ENCODE measurements at places on chromosomes 13 and 19.

DNA sequence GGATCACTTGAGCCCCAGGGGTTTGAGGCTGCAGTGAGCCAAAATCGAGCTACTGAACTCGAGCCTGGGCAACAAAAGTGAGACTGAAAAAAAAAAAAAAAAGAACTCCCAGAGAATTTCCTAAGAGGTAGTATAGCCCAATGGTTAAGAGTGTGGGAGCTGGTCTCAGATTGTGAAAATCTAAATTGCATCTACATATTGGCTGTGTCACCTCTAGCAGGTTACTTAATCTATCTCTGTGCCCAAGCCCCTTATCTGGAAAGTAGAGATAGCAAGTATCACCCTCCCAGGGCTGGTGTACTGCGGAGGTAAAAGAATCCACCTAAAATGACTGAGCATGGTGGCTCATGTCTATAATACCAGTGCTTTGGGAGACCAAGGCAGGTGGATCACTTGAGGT is 3.7 kb upstream of the PLAUR start:
- no peak for DNase-seq

DNA sequence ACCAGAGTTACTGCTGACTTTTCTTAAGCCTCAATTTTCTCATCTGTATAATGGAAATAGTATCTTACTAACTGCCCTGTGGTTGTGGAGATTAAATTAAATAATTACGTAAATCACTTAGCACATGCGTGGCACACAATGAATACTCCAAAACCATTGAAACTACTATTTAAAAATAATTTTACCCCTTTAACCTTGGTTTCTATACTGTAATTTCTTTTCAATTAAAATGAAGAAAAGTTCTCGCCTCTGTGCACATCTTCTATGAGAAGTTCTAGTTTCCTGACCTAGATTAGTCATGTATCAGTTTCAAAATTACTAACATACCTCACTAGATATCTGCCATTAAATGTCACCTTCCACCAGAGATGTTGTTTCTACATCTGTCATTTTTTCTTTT is 5.7 kb downstream of the SLITRK1 start:
- DNase-seq = no peak

DNA sequence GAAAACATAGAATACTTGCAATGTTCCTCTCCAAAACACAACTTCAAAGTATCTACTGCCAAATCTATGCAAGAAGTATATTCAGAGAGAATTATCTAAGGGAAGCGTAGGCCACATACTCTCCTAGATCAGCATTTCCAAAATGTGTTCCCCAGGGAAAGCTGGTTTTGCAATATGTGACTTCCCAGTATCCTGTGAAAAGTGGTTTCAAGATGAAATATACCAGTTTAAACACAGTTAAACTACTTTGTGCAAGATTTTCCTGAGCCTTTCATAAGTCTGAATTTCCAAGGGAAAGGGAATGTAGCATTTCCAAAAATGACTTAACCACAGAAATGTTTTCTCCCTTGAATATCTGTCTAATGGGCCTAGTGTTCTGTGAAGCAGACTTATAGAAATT is 7.6 kb downstream of the STARD13 start:
- no peak for DNase-seq

DNA sequence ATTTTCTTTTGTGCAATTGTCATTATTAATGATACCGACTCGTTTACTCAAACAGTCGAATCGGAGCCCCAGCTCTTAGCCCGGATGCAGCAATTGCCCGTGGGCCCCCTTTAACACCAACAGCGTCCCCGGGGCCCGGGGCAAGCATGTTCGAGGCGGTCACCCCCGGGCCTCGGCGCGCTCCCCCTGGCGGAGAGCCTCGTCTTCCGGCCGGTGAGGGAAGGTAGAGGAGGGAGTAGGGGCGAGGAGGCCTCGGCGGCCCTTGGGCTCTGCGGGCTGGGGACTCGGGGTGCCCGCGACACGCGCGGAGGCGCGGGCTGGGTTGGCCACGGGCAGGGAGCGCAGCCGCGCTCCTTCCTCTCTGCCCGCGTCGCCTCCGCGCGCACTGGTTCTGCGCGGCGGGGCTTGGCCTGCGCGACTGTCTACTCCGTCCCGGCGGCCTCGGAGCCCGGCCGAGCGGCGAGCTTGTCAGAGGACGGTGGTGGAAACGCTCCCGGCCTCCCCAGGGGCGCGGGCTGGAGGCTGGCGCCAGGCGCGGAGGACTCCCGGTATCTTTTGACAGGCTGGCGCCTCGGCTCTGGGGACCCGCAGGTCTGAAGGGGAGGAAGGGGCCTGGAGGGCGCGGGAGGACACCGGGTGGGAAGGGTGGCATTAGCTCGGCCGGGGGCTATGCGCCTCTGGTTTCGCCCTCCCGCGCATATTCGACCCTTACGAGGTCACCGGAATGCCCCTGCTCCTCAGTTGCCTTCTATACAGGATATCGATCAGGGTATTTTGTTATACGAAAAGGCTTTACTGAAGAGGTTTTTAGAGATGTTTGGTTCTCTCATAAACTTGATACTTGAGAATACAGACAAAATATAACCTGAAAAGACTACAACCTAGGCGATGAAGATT is 1.5 kb downstream of the BIVM start:
- peak; percentile 84 for DNase-seq

DNA sequence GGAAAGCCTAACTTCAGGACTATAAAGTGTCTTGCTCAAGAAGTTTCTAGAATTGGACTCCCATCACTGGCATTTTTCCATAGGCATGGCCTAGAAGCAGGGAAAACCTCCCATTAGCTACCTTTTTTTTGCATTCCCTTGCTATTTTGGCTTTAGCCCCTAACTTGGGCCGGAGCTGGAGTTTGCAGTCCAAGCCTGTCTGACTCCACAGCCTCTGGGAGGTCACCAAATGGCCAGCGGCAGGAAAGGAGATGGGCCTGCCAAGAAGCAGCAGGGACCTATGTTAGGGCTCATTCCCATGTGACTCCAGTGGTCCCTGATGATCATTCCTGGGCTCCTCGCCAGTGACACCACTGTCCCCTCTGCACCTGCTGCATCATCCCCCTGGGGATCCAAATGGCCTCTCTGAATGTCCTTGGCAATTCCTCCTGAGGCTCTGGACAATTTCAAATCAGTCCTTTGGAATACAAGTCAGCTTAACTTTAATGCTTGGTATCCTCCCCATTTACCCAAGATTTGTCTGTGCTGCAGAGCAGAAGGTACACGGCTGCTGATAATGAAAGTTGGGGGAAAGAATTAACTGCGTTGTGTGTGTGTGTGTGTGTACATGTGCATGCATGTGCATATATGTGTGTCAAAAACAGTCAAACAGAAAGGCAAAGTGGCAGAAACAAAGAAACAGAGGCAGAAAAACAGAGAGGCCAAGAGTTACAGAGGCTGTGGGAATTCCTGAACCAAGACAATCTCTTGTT is 69.8 kb upstream of the SERP2 start:
- DNase-seq = no peak

GRCh38 chr13:43009506-43009905 is 13.9 kb upstream of the DNAJC15 start:
- no peak for DNase-seq

DNA sequence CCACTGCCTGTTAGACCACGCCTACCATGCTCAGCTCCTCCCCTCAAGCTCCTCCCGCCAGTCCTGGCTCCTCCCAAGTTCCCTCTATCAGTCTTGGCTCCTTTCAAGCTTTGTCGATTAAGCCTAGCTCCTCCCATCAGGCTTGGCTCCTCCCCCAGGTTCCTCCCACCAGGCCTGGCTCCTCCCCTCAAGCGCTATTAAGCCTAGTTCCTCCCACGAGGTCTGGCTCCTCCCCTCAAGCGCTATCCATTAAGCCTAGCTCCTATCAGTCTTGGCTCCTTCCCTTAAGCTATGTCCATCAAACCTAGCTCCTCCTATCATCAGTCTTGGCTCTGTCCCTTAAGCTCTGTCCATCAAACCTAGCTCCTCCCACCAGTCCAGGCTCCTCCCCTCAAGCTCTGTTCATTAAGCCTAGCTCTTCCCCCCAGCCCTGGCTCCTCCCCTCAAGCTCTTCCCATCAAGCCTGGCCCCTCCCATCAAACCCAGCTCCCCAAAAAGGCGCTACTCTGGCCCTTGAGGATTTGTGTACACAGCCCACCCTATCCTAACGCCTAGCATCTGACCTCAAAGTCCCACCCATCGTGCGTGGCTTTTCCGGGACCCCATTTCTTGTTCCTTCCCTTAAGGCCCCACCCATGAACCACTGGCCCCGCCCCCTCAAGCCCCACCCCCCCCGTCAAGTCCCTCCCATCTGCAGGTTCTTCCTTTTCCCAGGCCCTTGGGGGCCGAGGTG is 10.0 kb downstream of the CAMSAP3 start:
- DNase-seq = peak; percentile 99

DNA sequence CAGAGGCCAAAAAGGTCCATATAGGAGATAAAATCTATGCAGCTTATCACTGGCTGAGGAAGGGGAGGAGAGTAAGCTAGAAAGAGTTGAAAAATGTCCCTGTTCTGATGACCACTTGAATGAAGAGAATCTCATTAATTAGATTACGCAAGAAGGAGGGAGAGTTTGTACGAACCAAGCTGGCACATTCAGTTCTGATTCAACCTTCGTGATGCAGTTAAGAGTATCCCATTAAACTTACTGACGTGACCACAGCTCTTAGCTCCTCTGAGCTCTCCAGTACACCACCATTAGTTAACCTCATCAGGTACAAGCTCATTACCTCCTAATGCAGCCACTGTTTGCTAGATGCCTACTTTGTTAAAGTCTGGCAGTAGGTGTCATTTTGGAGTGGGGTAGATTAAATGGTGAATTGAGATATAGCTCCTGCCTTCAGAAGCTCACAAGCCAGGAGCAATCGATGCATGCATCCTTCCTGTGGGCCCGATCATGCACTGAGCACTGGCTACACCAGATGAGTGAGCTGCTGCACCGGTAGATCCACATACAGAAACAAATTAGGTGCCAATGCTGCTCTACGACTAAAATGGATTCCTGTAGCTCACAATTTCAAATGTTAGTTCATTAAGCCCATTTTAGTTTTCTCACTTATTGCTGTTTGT is 458.3 kb downstream of the COG6 start:
- no peak for DNase-seq

DNA sequence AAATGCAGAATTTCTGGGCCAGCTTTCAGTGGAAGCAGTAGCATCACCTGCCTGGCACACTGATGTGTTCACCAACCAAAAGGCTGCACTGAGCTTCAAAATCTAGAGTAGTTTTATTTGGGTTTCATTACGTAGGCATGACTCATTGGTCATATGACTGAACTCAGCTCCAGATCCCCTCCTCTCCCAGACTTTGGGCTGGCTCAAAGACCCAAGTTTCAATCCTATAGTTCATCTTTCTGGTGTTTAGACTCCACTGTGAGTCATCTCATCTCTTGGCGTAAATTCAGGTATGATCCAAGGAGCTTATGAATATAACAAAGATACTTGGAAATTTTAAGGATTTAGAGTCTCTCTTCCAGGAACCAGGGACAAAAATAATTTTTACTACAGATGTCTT is 17.7 kb downstream of the ZMYM5 start:
- DNase-seq = no peak

DNA sequence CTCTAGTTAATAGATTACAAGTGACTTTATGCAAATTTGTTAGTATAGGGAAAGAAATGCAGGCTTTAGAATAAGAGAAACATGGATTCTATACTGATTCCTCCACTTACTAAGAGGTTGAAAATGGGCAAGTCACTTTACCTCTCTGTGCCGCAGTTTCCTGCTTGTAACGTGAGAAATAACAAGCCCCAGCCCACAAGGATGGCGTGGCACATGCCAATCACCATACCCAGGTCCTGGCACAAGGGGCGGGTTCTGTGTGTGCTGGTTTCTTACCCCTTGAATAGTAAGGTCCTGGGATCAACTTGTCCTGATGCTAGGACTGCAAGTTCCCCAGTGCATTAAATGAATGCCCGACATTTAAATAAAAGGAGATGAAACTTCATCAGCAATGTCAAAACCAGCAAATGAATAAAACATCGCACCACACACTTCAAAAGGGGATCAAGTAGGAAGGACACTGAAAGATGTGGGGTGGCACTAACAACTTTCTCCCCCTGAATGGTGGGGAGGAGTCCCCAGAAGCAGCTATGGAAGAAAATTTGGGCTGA is 7.9 kb upstream of the SIGLEC9 start:
- no peak for DNase-seq

DNA sequence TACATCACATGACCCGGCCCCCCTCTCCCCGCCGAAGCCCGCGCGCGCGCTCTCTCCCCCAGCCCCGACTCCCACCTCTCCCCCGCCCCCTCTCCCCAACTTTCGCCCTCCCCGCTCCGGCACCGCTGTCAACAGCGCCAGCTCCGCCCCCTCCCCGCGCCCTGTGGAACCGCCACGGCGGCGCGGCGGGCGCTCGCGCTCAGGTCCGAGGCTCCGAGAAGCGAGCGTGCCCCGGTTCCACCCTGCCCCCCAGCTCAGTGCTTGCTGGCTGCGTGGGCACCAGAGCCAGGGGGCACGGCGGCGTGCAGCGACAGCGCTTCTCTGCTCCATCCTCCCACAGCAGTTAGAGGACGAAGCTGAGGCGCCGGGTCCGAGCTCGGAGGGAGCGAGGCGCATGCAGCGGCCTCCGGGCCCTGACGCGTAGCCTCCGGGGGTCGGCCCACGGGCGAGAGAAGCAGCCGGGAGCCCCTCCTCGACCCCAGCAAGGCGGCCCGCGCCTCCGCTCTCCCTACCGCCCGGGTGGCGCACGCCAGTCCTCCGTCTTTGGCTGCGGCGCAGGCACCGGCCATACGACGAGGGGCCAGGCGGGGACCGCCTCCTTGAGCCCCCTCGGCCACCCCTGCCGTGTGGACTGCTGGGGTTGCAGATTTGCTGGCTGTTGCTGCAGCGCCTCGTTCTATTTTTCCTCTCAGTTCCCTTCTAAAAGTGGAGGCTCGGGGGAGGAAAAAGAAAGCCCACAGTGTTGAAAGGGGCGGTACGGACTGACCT is 109.5 kb downstream of the KCNRG start:
- DNase-seq = no peak

GRCh38 chr19:47228168-47228936 is 2.6 kb downstream of the BBC3 start:
- peak; percentile 73 for DNase-seq

DNA sequence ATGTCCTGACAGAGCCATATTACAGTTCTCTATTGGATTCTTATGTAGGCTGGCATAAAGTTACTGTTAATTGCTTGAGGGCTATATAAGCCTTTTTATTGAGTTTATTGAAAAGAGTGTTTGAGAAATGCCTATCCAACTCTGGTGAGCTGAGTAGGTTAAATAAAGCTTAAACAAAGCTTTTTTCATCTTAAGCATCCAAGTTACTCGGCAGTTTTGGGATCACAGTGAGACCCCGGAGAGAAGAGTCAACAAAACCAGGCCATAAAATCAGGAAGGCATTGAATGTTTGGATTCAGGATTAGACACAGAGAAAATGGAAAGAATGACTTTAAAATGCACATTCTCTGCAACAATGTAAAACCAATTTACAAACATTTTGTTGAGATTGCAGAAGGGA is 588.5 kb downstream of the DACH1 start:
- DNase-seq = no peak

DNA sequence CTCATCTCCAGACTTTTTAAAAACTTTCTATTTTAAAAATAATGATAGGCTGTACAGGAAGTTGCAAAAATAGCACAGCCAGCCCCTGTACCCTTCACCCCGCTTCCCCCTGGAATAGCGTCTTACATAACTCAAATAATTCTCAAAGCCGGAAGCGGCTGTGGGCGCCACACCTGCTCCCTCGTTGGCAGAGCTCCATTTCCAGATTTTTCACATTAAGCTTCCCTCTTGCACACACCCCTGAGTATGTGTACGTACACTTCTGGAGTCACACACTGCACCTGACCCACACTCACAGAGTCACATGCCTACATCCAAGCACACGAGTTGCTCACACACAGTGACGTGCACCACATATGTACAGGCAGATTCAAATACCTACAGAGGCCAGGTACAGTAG is 24.9 kb upstream of the DPP9 start:
- no peak for DNase-seq

Measured in NAMALWA (cell line).